ENCODE measurements at places on chromosomes 2 and 18.

- DNase-seq: no peak
Measured at GRCh38 chr2:180456801-180457200, 449.7 kb upstream of the CWC22 start.

DNA sequence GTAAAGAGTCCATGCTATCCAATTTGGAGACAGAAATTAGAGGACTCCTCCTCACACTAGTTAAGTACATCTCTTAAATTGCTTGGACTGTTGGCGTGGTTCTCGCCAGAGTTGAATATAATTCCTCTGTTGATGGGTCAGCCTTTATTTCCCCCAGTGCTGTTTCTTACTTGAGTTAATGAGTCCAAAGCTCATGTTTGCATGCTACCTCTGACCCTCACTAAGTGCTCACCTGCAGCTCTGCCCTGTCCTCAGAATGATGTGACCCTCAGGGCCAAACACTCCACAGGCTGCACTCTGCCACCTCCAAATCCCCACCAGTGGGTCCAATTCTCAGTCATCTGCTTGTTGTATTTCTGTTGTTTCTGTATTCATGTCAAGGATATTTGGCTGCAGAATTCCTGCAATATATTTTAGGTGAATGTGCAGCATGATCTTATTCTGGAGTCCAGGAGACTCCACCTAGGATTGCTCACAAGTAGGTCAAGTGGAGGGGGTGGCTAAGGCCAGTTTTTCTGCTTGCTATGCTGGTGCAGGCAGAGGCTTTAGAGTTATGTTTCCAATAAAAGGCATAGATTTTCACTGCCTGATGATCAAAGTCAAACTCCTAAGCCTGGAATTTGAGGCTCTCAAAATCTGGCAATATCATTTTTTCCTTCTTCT, 37.8 kb downstream of the RDH14 start:
- no peak for DNase-seq

DNA sequence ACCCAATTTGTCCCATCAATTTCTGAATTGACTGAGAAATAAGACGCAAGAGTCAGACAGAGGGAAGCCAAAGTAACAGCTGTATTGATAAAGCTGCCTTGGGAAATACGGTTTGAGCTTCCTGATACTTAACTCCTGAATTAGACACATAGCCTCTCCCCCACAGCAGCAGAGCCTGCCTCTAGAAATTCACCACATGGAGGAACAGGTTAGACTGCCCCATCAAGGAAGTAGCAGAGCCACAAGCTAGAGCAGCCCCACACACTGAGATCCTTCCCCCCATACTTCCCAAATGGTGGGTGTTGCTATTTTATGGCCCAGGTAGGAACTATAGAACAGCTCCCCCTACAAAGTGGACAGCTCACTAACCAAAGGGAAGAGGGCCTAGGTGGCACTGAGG, 220.0 kb downstream of the SMAD2 start:
- no peak for DNase-seq

DNA sequence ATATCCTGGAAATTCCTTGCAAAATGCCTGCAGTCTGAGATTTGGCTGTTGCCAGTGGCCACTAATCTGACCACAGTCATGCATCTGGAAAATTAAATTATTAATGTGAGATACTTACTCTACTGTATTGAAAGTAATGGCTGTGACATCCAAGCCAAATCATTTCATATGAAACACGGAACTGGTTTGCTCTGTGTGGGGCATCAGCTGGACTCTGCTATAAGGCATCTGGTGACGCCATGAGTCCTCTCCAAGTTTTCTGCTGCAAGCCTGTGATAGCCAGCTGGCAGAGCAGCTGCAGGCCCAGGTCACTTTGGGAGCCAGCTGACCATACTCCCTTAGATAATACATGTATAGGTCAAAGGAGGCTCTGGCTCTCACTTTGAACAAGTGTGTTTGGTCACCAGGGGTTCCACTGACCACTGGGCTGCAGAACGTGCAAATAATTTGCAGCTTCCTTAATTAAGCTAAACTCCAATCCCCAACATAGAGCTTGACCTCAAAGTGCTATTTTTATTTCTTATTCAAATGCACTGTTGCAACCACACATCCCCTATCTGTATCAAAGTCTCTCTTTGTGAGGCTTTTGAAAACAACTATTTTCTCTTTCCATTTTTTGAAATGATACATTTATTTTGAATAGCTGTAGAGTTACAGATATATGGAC, 152.9 kb downstream of the NCKAP5 start:
- no peak for DNase-seq

GRCh38 chr2:100482741-100483140, 12.5 kb downstream of the NMS start:
- no peak for DNase-seq

GRCh38 chr2:173159791-173160463, 84.3 kb downstream of the MAP3K20 start:
- no peak for DNase-seq

GRCh38 chr2:241037498-241037897, 39.1 kb downstream of the SNED1 start:
- no peak for DNase-seq

GRCh38 chr2:116413659-116414058, 1400.8 kb upstream of the DDX18 start:
- no peak for DNase-seq

GRCh38 chr2:233925402-233925801, 8.2 kb downstream of the TRPM8 start:
- DNase-seq: no peak

DNA sequence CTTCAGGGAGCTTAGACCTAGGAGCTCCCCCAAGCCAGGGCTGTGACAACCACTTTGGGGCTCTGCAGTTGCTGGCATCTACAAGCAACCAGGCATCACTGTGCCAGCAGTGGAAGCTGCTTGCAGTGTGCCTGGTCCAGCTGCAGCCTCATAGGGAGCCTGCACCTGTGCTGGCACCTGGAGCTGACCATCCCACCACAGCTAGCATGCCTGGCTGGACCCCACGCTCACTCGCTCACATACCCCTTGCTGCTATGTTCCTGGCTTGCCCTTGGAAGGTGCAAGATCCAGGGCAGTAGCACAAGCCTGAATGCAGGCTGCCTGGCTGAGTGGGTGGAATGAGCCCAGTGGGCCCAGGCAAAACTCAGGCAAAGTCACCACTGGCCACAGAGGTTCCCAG, 82.5 kb downstream of the ZNF804A start:
- DNase-seq: no peak

Measured in stimulated activated CD8-positive, alpha-beta memory T cell treated with anti-CD3 and anti-CD28 coated beads, Interleukin-4, amount 100 ng/mL, for 1 hour (primary cell).